SJSA1 (cell line): ENCODE measurements at places on chromosomes 6 and 20. TPM values are rescaled to one million over a fixed set of nuclear protein-coding genes. Genes with fewer than 3 reads are reported as not detected.

GRCh38 chr6:168533414-168533813 lies 92.4 kb downstream of the SMOC2 start:
- no peak for DNase-seq

DNA sequence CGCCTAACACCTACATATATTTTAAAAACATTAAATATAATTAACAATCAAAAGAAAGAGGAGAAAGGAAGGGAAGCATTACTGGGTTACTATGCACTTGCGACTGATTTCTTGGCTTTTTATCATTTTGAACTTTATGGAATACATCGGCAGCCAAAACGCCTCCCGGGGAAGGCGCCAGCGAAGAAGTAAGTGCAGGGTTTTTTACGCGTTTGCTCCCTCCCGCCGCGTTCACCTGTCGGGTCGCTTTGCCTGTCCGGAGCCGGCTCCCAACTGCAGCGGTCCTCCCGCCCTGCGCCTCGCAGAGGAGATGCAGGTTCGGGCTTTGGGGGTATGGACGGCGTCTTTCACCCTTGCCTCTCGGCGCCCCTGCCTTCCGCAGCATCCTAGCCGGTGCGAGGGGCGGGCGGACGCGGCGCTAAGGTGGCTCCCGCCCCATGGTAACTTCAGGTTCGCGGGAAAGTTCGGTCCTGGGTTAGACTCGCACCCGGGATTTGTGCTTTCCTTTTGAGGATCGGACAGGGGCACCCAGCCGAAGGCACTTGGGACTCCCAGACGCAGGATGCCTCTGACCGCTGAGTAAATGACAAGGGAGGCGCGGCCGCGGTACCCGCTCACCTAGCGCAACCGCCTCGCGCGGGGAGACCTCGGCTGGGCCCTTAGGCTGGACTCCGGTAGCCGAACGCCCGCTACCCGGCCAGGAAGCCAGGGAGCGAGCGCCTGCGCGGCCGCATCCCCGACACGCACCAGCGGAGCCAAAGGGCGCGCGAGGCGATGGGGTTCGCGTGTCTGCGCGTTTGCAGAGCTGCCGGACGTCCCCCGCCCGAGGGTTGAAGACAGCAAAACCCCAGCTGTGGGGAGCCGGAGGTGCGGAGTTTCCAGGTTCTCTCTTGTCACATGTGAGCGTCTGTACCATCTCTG lies 891 bp downstream of the RSPO3 start:
- DNase-seq: no peak

DNA sequence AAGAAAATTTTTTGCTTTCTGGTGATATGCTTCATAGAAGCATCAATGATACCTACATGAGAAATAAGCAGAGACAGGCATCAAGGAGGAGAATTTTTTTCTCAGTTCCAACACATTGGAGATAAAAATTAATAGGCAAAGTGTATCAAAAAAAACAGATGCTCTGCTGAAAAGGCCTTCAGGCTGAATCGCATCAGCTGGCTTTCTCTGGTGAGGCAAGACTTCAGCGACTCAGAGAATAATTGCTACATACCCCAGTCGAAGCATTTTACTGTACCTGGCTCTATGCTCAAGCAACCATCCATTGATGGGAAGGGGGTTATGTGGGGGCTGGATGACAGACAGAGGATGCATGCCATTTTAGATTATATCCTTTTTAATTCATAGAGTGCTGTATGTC lies 415.1 kb downstream of the TFAP2A start:
- no peak for DNase-seq

DNA sequence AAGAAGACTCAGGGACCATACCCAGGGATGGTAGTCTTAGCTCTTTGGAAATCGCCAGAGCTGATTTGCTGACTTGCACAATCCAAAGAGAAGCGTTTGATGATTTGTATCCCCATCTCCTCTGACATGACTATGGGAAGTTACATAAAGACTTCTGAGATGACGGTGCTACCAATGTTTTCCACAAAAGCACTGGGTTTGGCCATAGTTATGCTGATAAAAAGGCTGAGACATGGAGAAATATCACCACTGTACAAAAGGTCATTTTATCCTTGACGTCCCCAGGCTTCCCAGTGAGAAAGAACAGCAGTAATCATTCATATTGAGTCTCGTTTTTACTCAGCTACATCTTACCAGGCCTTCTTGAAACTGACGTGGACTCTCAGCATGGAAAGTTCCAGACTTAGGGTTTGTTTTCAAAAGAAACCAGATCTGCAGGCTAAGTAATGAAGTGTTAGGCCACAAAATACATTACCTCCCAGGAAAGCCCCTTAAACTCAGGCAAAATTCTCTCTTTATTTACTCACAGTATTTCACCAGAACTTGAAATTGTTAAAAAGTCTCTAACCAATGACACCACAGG lies 370.3 kb upstream of the JARID2 start:
- no peak for DNase-seq

DNA sequence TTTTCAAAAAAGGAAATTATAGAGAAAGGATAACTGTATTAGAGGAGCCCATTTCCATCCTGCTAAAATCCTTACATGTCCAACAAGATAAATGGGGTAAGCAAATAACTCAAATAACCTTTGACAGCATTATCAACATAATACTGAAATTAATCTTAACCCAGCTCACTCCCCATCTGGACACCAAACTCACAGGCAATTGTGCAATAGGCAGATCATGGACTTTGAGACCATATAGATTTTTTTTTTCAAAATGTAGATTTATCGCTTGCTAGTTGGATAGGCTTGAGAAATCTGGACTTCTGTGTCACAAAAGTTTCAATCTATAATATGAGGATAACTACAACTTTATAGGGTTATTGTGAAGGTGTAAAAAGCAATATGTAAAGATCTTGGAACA lies 134.4 kb upstream of the ASCC3 start:
- no peak for DNase-seq

DNA sequence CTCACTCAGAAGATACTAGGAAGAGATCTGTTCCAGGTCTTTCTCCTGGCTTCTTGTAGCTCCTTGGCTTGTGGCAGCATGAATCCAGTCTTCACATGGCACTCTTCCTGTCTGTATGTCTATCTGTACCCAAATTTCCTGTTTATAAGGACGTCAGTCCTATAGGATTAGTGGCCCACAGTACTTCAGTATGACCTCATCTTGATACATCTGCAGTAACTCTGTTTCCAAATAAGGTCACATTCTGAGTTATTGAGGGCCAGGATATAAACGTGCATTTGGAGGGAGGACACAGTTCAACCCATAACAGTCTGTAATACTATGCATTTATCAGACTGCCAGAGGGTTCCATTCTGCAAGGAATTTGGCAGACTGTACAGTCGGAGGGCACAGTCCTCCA lies 57.6 kb upstream of the DYNLRB1 start:
- DNase-seq: no peak

DNA sequence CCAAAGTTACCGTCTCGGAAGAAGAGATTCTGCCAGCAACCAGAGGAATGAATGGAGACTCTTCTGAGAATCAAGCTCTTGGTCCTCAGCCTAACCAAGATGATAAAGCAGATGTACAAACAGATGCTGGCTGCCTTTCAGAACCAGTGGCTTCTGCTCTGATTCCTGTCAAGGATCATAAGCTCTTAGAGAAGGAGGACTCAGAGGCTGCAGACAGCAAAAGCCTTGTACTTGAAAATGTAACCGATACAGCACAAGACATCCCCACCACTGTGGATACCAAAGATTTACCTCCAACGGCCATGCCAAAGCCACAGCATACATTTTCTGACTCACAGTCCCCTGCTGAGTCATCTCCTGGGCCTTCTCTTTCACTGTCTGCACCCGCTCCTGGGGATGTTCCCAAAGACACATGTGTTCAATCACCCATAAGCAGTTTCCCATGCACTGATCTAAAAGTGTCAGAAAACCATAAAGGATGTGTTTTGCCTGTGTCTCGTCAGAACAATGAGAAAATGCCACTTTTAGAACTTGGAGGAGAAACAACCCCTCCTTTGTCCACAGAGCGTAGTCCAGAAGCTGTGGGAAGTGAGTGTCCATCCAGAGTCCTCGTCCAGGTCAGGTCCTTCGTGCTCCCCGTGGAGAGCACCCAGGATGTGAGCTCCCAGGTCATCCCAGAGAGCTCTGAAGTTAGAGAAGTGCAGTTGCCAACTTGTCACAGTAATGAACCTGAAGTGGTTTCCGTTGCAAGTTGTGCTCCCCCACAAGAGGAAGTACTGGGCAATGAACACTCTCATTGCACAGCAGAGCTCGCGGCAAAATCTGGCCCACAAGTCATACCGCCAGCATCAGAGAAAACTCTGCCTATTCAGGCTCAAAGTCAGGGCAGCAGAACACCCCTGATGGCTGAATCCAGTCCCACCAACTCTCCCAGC lies 109.6 kb downstream of the RTN4IP1 start:
- DNase-seq: peak; percentile 88

- no peak for DNase-seq
These were observed 36.4 kb upstream of the SLC35F1 start for GRCh38 chr6:117870486-117871242.

DNA sequence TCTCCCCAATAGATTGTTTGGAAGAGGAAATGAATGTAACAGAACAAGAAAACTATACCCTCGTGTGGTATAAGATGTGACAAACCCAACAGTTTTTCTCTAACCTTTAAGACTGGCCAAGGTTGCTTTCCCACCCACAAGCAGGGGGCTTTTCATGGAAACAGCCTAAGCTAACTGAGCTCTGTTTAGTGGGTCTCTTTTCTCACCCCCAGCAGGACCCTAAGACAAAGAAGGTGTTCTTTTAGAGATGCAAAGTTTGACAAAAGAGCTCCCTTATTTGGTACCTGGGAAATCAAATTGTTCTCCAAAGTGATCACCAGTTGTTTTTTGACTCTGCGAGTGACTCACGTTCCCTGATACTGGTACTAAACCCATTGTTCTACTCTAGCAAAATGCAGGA lies 59.1 kb downstream of the MBOAT1 start:
- no peak for DNase-seq

GRCh38 chr6:142331601-142332000 lies 29.8 kb downstream of the ADGRG6 start:
- no peak for DNase-seq

DNA sequence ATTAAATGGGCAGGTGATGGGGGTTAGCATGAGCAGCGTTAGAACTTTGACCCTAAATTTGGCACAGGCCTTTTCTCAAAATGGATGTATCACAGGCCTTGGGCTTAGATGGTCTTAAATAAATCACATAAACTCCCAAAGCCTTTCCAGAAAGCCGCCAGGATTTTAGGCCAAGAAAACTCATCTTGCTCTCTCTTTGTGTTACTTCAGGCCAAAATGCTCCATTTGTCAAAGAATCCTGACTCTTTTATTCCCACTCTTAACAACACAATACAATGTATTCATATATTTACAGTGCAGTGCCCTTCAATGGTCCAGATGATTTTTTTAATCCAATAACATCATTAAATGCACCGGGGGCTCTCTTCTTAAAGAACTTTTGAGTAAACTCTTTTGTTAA lies 5.9 kb upstream of the TCP11 start:
- no peak for DNase-seq

DNA sequence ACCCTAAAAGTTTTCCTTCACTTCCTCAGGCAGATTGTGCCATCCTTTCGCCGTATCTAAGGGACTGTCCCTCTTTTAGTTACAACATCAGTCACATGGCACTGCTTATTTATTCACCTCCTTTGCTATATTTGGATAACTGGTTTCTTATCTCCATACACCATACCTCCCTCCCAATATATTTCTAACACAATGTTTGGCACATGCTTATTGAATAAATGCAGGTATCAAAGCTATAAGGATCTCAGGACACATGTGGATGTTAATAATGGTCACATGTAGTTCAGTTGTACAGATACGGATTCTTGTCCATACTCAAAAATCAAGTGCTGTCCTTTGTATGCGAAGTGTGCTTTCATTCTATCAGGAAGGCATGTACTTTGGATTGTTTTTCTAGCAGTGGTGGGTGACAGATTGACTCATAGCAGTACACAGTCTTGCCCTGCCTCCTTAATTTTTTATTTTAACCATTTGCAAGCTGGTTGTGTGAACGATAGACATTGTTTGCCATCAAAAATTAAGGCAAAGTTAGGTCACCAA lies 407.1 kb upstream of the RUNX2 start:
- no peak for DNase-seq

GRCh38 chr6:23180504-23181293 lies 611.3 kb downstream of the HDGFL1 start:
- DNase-seq: no peak

DNA sequence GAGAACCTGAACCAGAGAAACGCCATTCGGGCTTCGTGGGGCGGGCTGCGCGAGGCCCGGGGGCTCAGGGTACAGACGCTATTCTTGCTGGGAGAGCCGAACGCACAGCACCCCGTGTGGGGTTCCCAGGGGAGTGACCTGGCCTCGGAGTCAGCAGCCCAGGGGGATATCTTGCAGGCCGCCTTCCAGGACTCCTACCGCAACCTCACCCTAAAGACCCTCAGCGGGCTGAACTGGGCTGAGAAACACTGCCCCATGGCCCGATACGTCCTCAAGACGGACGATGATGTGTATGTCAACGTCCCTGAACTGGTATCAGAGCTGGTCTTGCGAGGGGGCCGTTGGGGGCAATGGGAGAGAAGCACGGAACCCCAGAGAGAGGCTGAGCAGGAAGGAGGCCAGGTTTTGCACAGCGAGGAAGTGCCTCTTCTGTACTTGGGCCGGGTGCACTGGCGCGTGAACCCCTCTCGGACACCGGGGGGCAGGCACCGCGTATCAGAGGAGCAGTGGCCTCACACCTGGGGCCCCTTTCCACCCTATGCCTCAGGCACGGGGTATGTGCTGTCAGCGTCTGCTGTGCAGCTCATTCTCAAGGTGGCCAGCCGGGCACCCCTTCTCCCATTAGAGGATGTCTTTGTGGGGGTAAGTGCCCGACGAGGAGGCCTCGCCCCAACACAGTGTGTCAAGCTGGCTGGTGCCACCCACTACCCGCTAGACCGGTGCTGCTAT lies 904 bp downstream of the B3GALT4 start:
- no peak for DNase-seq

DNA sequence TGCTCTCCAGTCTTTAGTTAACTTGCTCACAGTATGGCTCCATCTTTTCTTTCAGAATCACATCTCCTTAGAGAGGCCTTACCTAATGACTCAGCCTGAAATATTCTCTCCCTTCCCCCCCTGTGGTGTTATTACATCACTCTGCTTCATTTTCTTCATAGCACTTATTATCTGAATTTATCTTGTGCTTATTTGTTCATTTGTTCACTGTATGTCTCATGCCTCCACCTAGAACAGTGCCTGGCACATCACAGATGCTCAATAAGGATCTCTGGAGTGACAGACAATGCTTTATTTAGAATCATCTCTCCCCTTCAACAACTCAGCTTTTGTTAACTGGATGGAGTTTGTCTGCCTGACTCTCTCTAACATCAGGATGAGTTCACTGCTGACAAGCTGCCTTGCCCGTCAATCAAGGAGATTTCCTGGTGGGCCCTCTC lies 96.6 kb upstream of the MAN1A1 start:
- DNase-seq: no peak

SGK2 gene
- not detected in 2 replicates for total RNA-seq

ZNF311 gene
- total RNA-seq: not detected in 2 replicates

GINS1 gene
- 42.5 and 49.5 TPM in 2 replicates for total RNA-seq

TENT5A gene
- total RNA-seq: 12.0 and 12.8 TPM in 2 replicates

CRYBG1 gene
- total RNA-seq: 6.4 and 10.1 TPM in 2 replicates

GJA10 gene
- total RNA-seq: not detected in 2 replicates
